Osteocyte (in vitro differentiated cells): ENCODE measurements at places on chromosomes 7 and 10.
A peak's percentile ranks its signal among the peaks of the same experiment; 100 is the strongest.

- DNase-seq, result no peak
These were observed 271.7 kb downstream of the TCF7L2 start for GRCh38 chr10:113221756-113222168.

- peak; percentile 82 for DNase-seq
These were observed 62.0 kb downstream of the VSTM4 start for GRCh38 chr10:49053053-49053997.

GRCh38 chr7:121575194-121575765 is 179.2 kb upstream of the FAM3C start:
- no peak for DNase-seq

- no peak for DNase-seq
These were observed 232.9 kb upstream of the KAT6B start for GRCh38 chr10:74593470-74593869.

- no peak for DNase-seq
These were observed 706 bp downstream of the TBATA start for GRCh38 chr10:70784471-70784870.

- no peak for DNase-seq
These were observed 190.1 kb downstream of the SUGCT start for GRCh38 chr7:40324914-40325313.

- DNase-seq, result no peak
These were observed 55.0 kb downstream of the CTTNBP2 start for GRCh38 chr7:117818232-117818631.

DNA sequence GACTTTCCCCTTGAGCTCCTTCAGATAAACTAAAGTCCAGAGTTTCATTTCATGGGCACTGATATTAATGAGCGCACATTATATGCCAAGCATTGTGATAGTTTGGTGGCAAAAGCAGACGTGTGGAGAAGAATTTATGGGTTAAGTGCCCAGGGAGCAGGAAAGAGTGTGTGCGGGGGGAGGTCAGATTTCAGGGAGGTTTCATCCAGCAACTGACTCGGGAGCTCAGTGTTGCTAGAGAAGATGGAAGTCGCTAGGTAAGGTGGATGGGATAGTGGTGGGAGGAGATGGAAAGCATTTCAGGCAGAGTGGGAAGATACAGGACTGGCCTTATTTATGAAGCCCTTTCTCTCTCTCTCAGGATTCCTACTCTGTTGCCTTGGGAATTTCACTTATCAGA is 223.0 kb downstream of the SNX10 start:
- no peak for DNase-seq

- DNase-seq, result peak; percentile 91
These were observed 601.3 kb downstream of the GALNT17 start for GRCh38 chr7:71733107-71733870.

DNA sequence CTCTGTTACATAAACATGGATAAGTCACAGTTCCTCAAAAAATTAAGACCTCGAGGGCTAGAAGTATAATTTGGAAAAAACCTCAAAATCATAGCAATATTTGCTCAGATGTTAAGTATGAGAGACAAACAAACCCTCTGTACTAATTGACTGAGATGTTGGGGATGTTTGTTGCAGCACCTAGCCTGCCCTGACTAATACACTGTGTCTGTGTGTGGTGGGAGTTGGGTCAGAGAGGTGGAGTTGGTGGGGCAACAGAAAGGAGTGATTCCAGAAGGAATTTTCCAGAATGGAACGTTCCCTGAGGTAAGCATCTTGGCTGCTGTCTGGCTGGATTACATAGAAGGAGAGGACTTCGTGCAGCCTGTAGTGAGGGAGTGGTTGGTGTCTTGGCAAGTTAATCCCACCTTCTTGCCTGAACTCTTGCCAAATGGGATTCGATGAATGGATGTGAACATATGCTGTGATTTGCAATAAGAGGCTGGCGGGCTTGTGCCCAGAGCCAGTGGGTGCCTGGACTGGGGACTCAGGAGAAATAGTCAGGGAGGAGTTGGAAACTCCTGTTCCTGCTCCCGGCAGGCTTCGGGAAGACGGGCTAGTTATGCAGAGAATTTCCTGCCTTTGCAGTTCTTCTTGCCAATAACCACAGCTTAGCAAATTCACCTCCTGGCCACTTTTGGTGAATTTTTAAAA is 9.3 kb upstream of the FAM180A start:
- DNase-seq, result no peak

- DNase-seq, result peak; percentile 57
These were observed 75.4 kb downstream of the WDR11 start for GRCh38 chr10:120926611-120927010.

- DNase-seq, result no peak
These were observed 123.0 kb upstream of the DKK1 start for GRCh38 chr10:52191049-52191448.

DNA sequence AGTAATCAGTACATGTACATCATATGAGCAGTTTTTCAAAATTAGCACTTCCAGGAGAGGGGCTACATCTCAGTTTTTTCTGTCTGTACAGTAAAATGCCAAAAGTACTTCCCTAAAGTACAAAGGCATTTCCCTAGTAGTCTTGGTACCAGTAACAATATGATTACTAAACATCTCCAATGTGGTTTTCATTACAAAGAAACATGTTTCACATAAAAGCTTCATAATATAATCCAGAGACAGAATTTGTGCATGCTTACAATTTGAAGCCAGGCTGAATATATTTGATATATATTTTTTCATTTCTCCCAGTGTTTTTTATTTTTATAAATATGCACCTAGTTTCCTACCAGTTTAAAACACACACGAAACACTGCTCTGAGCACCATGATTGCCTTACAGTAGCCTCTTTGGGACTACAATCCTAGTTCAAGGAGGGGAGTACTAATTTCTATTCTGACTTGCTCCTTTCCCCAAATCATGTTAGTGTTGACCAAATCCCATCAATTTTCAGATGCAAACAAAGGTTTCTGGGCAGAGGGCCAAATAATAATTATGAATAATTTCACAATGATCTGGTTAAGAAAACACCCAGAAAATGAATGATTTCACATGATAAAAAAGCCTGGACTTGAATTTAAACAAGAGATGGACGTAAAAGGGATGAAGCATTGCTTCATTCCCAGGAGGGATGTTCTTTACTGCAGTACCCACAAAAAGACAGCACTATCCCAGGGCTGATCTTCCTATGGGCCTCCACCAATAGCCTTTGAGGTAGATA is 201.3 kb downstream of the SLC25A13 start:
- no peak for DNase-seq

DNA sequence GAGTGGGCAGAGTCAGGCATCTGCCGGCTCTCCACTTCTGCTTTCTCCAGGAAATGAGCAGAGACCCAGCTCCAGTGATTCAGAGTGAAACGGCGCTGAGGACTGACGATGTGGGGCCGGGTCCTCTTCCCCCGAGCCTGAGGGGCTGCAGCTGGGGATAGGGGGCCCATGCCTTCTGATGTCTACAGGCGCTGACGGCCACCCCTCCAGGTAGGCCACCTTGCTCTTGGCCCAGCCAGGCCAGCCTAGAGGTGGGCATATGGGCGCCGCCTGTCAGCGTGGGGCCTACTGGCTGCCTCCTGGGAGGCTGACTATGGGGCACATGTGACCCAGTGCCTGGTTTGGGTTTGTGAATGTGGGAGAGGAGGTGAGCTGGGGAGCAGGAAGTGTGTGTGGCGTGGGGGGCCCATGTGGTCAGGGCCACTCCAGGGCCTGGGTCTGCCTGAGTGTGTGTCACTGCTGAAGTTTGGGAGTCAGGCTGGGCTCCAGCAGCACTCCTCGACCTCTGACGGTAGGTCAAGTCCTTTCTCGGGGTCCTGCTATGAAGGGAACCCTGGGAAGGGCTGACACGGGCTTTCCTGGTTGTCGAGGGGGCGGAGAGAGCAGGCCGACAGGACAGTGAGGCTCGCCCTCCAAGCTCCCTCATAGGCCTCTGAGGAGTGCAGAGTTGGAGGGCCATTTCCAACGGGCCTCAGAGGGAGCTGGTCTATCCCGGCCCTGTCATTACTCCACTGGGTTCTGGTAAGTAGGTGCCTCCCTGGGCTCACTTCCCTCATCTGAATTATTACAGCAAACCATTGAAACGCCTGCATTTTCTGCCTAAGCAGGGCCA is at the start of gene WDFY4:
Gene WDFY4 (plus strand): TSS at position 82 of the 832 bp plus-strand sequence. CDS start 24,860 bp downstream, outside the sequence.
- peak; percentile 67 for DNase-seq

- DNase-seq, result no peak
These were observed 11.2 kb downstream of the CAPZA2 start for GRCh38 chr7:116873619-116874018.

- DNase-seq, result no peak
These were observed 106.8 kb downstream of the MBL2 start for GRCh38 chr10:52665821-52666220.

DNA sequence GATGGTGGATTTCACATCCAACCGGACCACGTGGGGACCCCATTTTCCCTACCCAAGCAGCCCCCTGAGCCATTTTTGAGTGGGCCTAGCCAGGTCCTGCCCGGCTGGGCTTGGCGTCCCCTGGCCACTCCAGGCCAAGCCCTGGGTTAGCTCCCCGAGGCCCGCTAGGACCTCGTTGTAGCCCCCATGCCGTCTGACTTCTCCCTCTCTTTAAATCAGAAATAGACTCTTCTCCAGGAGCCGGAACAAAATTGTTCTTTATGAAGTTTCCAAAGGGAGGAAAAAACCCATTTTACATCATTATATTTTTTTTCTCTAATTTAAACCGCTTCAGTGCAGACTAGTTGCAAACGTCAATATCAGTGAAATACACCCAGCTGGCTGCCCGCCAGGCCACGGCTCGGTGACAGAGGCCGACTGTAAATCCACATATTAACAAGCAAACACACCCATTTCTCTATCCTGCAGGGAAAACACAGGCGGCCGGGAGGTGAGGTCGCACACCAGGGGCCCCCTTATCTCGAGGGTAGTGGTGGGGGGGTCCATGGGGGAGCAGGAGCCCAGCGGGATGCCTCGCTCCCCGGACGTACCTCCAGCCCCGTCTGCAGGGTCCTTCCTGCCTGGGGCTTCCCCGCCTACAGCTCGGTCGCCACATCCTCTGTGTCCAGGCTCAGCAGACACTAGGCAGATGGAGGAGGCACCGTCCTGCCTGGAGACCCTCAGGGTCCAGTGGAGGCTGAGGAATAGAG is 72.7 kb downstream of the ELFN1 start:
- DNase-seq, result no peak

DNA sequence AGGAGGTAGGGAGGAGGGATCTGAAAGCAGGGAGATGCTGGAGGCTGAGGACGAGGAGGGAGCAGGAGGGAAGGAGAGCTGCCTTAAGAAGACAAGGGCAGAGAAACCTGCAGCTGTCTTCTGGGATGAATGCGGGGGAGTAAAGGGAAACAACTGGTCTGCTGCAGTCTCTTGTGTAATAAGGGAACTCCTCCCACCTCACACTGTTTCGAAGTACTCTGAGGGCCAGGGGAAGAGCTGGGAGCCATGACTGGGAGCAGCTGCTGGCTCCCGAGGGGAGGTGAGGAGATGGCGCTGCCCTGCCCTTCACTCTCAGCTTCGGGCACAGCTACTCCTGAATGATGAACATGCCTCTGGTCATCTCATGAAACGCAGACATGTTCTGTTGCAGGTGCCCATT is 65.1 kb downstream of the CLEC2L start:
- DNase-seq, result peak; percentile 60

DNA sequence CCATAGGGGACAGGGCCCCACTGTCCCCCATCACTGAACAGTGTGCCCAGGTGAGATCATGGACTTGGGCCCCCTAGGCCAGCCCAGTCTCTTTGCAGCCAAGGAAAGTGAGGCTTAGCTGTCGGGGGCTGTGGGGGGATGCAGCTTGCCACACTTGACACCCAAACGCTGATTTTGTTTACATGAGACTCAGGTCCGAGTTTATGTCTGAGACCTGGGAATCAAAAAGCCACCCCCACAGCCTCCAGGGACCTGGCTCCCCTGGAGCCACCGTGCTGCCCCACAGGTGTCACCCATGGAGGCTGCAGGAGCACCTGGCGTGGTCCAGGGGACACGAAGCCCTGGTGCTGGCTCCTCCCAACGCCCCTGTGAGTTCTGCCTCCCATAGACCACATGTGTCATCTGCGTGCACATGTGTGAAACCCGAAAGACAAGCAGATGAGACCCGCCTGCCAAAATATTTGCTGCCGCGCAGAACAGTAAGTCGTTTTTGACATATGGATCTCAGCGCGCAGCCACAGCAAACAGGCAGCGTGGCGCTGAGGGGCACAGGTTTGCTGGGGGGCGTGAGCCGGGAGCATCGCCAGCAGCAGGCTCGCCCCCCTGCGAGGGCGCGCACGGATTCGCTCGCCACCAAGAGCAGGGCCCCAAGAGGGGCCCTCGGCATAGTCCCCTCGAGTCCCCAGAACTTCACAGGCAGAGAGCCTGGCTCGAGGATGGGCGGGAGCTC is 112.3 kb downstream of the LHPP start:
- no peak for DNase-seq

GRCh38 chr7:93926800-93927199 is 5.3 kb downstream of the GNG11 start:
- DNase-seq, result no peak

DNA sequence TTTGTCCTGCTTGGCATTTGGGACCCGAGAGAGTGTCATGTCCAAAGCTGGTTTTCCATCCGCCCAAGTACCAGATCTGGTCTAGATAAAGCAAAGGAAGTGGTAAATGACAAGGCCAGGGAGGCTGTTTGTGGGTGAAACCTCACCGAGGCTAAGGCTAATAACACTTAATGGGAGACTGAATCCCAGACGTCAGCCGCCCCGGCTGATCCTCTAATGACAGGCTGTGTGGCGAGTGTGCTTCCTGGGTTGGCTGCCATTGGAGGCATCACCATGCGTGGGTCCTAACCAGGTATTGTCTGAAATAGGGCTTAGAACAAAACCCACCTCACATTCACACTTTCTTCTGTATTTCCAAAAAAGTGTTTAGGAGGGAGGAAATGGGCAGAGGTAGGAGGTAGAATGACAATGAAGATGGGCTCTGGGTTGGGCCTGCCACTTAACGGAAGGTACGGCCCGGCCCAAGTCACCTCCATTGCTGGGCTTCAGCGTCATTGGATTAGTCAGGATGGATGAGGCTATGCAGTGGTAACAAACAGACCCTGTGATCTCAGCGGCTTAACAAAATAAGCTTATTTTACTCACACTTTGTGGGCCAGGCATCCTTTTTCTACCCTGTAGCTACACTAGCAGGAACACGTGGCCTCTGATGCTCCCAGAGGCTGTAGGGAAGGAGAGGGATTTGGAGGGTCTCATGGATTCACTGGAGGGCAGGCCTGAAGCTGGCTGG is 59.7 kb downstream of the PROSER2 start:
- no peak for DNase-seq

GRCh38 chr10:86678999-86679792 is 10.9 kb downstream of the LDB3 start:
- DNase-seq, result no peak

DNA sequence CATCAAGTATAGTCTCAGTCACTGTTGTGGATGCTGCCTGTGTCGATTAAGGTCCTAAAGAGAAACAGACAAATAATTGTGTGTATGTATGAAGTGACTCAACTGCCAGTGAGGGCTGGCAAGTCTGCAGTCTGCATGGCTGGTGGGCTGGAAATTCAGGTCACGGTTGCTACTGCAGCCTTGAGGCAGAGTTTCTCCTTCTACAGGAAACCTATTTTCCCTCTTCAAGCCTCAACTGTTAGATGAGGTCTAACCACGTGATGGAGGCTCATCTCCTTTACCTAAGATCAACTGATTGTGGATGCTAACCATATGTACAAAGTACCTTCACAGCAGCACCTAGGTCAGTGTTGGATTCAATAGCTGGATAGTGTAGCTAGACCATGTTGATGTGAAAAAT is 29.9 kb downstream of the MBL2 start:
- DNase-seq, result no peak

- no peak for DNase-seq
These were observed 39.7 kb upstream of the FEZF1 start for GRCh38 chr7:122344303-122344620.

GRCh38 chr7:46811529-46811928 is 770.4 kb downstream of the TNS3 start:
- DNase-seq, result peak; percentile 86
